Cortex of kidney (tissue), 1 donor: ENCODE measurements at places on chromosomes 12 and 14.

DNA sequence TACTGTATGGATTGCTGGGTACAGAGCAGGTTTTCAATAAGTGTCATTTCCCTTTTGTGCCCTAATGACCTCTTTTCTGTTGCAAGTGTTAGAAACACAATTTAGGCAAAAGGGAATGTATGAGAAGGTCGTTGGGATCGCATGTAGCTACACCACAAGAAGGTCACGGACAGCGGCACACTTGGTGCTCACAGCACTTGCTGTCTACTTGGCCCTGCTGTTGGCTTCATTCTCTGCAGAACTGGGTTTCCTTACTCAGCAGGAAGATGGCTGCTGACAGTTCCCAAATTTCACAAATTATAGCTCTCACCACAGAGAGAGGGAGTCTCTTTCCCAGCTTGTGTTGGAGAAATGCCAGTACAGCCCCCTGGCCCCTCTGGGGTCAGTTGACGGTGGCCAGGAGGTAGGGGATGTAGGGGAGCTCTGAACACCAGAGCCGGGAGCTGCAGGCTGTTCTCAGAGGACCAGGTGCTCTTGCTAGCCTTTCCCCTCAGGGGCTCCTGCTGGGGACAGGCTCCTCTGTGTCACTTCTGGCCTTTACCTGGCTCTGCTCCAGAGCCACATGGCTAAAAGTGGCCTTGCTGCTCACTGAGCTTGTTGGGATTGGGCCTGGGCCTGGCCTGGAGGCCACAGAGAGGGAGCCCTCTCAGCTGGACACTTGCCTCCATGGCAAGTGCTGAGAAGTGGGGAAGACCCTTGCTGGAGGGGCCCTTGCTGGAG is 50.9 kb upstream of the BCL7A start:
- no peak for DNase-seq

GRCh38 chr14:104292084-104292970 is 153.9 kb downstream of the KIF26A start:
- no peak for DNase-seq

GRCh38 chr12:110765111-110765510 is 22.4 kb upstream of the PPP1CC start:
- no peak for DNase-seq

- DNase-seq = no peak
Measured at GRCh38 chr12:87305481-87305880, 723.7 kb downstream of the C12orf50 start.

DNA sequence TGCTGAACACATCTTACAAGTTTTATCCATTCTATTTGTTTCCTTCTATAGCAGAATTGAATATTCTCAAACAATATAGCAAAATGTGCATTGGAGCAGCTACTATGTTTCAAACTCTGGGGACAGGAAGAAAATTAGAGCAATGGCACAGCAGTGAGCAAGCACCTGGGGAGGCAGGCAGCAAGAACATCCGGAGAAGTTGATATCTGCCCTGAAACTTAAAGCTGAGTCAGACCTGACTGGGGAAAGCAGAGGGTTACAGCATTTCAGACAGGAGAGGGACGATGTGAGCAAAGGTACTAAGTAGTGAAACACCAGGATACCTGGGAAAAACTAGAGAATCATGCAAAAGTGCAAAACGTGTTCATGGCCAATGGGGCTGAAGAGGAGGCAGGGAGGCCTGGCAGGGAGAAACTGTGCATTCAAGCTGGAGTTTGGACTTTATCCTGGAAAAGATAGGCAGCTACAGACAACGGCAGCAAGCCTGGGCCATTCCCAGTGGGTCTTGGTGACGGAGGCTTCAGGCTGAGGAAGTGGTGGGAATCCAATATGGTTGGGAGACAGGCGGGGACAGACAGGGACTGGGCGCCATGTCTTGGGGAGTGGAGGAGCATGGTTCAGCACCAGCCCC is 118.0 kb upstream of the CDKN3 start:
- DNase-seq = no peak

DNA sequence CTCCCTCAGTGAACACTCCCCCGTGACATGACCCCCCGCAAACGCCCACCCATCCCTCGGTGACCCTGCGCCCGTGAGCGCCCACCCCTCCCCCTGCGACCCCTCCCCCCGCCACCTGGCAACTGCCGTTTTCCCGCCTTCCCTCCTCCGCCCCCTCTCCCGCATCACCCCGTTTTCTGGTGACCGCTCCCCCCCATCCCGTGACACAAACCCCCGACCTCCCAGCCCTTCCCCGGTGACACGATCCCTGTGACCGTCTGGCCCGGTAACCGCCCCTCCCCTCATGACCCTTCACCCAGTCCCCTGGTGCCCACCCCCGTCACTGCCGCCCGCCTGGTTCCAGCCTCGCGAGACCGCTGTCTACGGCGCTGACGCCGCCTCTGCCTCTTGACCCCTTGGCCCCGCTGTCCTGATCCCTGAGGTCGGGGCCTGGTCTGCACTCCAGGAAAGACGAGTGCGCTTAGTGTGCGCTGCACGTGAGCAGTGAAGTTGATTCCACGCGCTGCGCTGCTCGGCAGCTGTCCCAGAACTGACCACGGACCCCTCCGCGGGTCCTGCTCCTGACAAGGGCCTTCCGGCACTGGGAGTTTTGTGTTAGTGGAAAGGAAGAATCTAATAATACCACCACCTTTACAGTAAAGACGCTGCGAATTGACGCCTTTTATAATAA is 59.4 kb downstream of the DDX51 start:
- no peak for DNase-seq

DNA sequence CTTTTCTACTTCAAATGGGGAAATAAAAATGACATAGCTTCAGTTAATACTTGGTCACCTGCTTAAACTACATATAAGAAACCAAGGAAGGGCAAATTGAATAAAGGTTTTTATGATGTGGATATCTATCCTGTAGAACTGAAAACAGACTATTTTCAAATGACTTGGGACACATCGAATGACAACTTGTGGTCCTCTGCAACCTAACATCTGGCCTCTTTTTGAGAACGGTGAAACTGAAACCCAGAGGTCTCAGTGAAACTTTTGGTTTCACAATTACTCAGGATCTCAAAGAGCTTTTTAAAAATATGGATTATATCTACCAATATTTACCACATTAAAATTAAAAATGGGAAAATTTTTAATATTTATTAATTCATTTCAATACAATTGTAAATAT is 65.2 kb downstream of the PPP2R5E start:
- no peak for DNase-seq

DNA sequence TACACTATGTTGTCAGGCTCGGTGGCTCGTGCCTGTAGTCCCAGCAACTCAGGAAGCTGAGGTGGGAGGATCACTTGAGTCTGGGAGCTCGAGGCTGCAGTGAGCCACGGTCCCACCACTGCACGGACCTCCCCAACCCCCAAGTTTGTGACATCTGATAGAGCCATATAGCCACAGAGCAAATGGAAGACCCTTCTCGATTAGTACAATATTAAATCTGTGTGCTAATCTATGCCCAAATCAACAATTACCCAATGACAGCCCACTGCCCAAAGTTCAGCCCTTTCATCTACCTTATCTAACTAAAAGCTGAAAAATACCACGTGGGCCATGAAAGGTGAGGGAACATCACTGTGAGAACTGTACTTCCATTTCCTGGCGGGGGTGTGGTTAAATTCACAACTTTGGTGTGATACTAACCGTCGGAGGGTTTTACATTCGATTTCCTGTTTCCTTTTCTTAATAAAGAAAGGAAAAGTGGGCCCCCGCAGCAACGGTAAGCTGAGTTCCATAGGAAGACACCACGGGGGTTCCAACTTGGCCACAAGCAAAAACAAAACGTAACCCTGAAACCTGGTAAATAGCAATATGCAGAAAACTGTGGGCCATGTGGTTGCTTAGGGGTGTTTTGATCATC is 31.2 kb upstream of the FOS start:
- no peak for DNase-seq

GRCh38 chr12:68868043-68868790 is 60.2 kb downstream of the MDM2 start:
- DNase-seq = no peak

GRCh38 chr12:4169531-4169930 is 104.0 kb upstream of the CCND2 start:
- no peak for DNase-seq

DNA sequence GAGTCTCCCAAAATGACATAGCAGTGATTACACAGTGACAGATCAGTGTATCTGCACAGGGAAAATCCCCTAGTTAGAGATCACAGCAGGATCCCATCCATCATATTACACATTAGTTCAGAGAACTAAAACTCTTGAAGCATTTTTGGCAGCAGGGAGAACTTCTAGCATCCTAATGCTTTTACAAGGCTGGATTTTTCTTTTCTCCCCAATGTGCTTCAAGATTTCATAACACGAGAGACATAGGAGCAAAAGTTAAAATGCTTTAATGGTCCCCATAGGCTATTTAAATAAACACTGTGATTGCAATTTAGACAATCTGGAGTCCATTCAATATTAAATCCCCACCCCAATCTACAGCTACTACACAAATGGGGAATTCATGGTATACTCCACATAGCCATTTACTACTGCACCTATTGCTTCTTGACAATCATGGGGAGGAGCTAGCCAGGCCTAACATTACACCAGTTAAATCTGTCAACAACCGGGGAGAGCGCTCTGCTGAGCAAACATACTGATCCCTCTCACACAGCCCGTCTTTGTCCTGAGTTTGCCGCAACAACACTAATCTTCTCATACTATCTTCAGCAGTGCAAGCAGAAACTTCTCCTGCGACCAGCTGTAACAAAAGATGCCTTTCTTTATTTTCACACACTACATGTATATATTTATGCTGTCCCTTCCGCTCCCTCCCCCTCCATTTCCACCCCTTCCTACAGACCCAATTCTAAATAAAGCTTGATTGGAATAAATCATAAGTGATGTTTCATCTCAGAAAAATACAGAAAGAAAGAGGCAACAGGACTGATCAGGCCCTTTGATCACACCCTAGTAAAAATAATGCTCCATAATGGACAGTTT is 120.3 kb upstream of the SOX5 start:
- DNase-seq = no peak

DNA sequence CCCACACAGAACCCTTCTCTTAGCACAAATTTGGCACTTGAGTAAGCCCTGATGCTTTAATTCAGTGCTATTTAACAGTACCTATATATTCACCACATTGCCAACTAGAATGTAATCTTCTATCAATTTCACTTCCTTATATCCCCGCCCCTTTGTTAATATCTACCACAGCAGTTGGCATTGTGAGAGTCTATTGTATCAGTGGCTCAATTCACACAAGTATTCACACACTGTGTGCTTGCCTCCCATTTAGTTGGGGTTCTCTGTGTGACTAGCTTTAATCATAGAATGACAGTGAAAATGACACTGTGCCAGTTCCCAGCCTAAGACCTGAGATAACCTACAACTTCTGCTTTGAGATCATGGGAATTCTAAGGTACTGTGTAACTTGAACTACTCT is 103.1 kb downstream of the SEC23A start:
- DNase-seq = no peak

DNA sequence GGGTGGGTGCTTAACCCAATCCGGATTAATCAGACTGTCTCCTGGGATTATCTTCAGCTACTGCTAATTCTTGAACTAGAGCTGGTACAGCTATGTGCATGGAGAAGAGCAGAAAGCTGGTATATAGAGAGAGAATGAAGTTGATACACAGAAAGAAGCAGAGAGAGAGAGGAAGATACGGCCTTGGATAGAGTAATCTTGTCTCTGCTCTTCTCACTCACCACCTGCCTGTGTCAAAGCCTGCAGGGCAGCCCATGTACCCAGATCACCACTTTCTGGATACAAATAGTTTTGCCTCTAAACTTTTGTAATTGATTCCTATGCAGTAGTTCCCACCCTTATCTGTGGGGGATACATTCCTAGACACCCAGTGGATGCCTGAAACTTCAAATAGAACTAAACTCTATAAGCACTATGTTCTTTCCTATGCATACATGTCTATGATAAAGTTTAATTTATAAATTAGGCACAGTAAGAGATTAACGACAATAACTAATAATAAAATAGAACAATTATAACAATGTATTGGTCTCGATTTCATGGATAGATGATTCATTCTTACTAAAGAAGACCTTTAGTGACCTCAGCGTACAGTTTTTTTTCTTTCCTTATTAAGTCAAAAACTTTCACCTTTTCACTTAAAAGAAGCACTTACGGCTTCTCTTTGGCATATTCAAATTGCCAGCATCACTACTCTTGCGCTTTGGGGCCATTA is 45.5 kb downstream of the YEATS4 start:
- no peak for DNase-seq

DNA sequence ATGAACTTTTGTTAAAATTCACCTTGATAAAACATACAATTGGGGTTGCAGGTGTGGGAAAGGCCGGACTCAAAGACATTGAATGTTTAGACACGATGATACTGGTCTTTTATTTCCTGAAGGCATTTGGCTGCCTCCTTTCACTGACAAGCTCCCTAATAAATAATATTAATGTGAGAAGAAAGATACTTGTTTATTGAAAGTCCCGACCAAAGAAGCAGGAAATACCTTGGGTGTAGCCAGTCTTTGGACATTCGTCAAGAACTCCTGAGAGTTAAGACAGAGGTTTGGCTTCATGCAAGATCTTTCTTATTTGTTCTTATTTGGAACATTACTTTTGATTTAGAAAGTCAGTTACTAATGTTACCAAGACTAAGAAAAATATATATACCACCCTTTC is 1133.8 kb upstream of the SEL1L start:
- DNase-seq = no peak

DNA sequence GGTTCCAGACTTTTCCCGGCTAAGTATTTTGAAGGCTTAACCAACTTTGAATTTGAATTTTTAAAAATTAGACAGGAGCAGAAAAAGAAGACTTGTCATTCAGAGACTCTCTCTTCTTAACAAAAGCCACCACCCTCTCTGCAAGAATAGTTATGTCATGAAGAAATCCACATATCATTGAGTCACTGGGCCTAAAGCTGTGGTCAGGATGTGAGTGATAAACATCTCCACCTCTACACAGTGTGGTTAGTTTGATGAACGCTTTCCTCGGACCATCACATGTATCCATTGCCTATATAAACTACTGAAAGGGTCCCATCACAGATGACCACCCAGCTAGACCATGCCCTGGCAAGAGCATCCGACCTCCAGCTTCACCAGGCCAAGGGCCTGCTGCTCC is 226.1 kb downstream of the KSR2 start:
- no peak for DNase-seq

DNA sequence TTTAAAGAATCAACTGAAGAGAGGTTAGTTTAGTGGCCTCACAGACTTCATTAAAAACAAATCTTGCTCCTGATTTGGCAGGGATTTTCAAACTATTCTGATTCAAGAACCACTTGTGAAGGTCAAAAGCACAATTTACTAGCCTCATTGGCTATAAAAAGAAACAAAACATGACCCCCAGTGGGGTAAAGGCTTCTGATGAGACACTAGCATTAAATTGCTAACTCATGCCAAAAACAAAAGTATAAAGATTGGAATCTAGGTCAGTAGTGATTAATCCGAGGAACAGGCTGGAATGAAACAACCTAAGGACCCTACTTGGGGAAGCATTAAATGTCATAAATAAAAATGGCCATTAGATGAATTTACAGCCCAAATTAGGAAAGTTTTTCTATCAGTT is 312.3 kb downstream of the PAWR start:
- DNase-seq = no peak

- DNase-seq = no peak
Measured at GRCh38 chr14:58763210-58763609, 125.4 kb downstream of the DACT1 start.
